D721Med (cell line): ENCODE measurements at places on chromosomes 13 and 19.

DNA sequence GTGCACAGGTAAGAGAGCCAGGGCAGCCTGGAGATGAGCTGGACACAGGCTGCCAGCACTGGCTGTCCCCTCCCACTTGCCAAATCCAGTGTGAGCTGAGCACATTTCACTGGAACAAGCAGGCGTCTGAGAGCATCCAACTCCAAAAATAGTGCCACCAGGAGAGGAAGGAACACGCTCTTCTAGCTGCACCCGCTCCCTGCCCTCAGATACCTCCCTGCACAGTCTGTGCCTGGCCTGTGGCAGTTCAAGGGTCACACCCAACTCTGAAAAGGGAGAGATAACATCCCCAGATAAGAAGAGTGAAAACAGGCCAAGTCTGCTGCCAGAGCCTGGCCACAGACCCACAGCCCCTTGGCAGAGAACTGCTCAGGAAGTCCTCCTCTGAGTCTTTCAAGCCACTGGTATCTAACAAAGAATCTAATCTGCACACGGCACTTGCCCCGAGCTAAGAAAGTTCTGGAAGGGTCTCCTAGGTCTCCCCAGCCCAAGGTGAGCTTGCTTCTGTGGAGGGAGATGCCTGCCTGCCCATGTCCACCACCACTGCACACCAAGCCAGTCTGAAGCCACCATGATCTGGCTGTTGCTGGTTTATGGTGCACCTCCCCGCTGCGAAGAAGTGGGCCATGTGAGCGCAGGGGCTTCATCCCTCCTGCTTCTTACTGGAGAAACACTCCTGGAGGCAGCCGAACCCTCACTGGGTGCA, 14.7 kb downstream of the ELL start:
- DNase-seq: no peak

GRCh38 chr13:20190076-20190475, 2.7 kb downstream of the GJB2 start:
- DNase-seq: no peak

- DNase-seq: no peak
These were observed 1.7 kb upstream of the RASIP1 start for GRCh38 chr19:48742096-48742495.

DNA sequence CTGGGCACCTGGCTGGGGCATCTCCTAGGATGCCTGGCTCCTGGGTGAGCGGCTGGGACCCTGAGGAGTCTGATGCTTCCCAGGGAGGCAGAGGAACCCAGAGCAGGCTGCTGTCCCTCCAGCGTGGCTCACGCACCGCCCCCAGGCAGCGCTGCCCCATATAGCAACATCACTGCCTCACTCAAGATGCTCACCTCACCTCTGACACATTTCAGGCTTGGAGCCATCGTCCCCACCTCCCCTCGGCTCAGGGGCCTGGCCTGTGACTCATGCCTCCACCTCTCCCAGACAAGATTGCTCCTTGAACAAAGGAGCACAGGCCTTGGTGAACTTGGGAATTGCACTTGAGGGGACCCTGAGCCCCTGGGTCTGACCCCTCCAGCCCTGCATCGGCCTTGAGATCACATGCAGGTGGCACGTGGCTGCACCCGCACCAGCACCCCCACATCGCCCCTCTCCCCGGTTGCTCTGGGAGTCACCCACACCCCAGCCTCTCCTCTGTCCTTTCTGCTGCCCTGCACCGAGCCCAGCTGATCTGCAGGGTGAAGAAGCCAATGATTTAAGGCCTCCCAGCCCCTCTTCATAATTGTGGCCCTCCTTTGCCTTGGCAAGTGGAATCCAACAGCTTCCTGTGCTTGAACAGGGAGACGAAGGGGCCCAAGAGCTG, 11.2 kb downstream of the CEBPA start:
- no peak for DNase-seq

DNA sequence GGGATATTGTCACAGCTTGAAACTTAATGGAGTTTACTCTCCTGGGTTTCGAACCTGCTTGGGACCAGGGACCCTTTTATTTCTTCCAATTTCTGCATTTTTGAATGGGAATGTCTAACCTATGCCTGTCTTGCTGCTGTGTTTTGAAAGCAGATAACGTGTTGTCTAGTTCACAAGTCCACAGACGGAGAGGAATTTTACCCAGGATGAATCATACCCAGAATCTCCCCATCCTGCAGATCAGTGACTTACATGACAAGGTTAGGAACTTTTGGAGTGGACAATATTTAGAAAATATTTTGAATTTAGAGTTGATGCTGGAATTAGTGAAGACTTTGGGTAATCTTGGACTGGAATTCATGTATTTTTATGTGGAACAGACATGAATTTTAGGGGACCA, 68.6 kb upstream of the RFXAP start:
- no peak for DNase-seq

- DNase-seq: no peak
These were observed 254.2 kb downstream of the GPC5 start for GRCh38 chr13:91652404-91653301.

DNA sequence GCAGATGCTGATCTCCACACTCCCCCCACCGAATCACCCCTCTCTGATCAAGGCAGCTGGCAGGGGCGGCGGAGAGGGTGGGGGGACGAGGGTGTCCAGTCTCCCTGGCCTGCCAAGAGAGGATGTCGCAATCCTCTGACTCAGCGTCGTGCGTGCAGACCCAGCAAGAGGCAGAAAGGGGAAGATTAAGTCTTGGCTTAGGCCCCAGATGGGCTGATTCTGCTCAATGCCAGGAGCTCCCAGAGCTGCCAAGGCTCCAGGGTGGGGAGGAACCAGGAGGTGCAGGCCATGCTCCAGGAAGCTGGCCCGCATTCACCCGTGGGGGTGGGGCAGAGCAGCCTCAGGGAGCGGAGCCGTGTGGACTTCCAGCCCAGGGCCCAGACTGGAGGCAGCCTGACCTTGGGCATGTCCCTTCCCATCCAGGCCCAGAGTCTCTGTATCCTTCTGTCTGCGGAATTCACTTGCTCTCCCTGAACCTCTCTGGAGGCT, 6.6 kb upstream of the BCL3 start:
- DNase-seq: no peak

DNA sequence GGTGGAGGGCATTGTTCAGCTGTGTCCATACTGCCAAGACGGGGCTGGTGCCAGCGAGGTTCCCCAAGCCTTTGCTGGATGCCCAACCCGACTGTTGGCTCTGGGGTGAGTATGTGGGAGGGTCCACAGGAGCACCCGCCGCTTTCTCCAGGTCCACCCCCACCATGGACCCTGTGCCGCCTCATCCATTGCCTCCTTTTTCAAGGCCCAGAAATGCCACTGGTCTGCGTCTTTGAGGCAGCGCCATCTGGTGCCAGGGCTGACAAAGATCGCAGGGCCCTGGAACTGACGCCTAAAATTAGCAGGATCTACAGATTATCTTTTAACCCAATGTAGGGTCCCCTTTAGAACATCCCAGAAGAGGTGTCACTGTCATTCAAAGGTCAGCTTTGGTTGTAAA, 34.6 kb downstream of the NFIX start:
- no peak for DNase-seq
